Activated T-cell treated with anti-CD3 and anti-CD28 coated beads for 24 hours (primary cell): ENCODE measurements at places on chromosomes 1 and 21.

DNA sequence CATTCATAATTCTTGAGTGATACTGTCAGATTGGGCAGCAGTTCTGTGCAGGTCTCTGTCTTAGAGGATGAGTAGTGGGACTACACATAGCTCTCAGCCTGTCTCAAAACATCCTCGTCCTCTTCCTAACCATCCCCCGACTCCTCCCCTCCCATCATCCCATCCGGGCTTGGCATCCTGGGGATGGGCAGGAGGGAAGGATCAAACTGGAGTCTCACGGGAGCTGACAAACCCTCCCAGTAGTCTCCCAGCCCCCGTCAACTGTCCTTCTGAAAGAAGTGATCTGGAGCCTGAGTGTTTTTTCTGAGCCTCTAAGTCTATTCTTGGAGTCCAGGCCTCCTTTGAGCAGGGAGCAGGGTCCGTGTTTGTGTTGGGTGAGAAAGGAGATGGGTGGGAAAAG, 102.0 kb downstream of the PAX7 start:
- DNase-seq: no peak

DNA sequence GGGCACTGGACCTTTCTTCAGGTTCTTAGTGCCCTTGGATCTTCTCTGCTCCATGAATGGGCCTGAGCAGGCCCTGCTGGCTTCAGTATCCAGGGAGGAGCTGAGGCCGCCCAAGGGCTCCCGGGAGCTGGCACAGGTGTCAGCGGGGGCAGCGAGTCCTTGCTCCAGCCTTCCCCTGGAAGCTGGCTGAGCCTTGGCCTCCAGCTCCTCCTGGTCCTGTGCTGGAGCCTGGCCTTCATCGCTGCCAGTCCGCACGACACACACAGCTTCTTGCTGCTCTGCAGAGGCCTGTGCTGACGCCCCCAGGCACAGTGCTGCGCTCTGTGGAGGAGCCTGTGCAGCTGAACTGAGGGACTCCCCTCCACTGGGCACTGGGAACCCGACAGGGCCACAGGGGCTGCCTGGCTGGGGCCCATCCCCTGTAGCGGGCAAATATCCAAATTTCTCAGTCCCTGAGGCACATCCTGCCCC, 1.7 kb downstream of the SPOCD1 start:
- no peak for DNase-seq

GRCh38 chr1:34002810-34003209, 138.9 kb downstream of the HMGB4 start:
- DNase-seq: no peak

DNA sequence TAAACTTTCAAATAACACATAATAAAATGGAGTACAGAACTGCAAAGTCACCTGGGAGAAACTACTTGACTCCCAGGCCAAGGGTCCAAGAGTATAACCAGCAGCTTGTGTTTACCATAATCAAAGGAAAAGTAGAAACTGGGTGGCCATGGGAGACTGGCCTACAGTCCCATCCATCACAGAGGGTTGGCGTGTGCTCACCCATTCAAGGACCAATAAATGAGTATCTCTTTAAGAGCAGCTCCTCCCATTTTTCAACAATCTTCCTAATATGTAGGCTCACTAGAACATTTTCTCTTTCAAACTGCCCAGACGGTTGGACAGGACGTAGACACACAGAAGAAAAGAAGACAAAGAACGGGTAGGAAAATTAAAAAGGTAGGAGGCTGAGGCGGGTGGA, at the start of gene FMO3:
Gene FMO3, plus strand, starts transcription at position 302 of the 400 bp plus-strand sequence. CDS start 1,754 bp downstream, outside the sequence.
- DNase-seq: no peak

DNA sequence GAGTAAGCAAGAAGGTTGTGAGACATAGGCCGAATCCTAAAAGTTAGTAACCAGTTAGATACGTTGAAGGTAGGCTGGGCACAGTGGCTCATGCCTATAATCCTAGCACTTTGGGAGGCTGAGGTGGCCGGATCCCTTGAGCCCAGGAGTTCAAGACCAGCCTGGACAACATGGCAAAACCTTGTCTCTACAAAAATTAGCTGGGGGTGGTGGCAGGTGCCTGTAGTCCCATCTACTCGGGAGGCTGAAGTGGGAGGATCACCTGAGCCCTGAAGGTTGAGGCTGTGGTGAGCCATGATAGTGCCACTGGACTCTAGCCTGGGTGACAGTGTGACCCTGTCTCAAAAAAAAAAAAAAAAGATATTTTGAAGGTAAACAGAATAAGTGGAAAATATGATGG, 1.5 kb upstream of the PARP1 start:
- no peak for DNase-seq

- no peak for DNase-seq
Measured at GRCh38 chr1:233777566-233777965, 126.9 kb upstream of the SLC35F3 start.

- no peak for DNase-seq
Measured at GRCh38 chr1:46158312-46159281, 16.3 kb upstream of the TSPAN1 start.

DNA sequence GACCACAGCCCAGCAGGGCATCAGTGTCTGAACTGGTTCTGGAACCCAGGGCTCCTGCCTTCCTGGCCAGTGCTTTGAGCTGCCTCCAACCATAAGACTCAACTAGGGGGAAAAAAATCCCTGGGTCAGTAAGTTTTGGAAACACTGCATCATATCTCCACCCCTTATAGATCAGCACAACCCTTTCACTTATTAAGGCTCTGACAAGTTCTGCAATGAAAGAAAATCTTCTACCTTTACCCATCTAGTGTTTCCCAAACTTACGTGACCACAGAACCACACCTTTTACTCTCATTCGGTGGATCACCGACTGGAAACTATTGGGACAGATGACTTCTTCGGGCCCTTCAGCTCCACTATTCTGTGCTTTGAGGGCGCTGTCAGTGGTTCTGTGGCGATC, 78.4 kb upstream of the TMEM51 start:
- no peak for DNase-seq

DNA sequence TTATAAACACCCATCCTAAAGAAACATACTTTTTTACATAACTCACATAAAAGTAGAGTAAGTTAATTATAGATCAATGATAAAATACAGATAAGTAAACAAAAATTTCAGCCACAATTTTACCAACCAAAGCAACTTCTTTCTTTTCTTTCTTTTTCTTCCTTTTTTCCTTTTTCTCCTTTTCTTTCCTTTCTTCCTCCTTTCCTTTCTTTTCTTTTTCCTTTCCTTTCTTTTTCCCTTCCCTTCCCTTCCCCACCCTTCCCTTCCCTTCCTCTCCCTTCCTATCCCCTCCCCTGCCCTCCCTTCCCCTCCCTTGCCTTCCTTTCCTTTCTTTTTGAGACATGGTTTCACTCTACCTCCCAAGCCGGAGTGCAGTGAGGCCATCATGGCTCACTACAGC, 56.5 kb upstream of the C1orf53 start:
- no peak for DNase-seq

DNA sequence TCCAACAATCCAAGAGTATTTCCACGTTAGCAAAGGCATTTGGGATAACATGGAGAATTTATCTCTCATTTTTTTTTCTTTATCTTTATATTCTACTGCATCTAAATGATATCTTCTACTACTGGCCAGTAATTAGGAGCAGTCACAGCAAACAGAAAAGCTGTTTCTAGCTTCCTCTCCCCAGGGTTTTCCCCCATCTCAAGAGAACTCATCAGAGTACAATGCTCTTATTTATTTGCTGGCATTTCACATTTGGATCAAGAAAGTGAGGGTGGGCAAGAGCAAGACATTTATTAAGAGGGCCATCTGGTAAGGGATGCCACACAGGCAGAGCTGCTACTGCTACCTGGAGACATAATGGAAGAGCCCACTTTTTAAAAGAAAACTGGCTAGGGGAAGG, 368.2 kb downstream of the USH2A start:
- no peak for DNase-seq

DNA sequence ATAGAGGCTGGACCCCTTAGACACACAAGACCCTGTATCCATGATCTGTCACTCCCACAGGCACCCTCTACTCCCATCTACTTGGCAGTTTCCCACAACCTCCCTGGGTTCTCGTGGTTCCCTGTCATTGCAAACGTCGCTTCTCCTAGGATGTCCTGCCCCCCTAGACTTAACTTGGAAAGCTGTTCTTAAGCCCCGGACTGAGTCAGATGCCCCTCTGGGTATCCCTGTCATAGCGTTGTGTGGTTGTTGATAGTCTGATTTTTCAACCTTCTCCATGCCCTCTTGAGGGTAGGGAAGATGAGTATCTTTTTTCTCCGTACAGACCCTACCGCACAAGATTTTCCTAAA, 11.8 kb downstream of the RCC1 start:
- DNase-seq: no peak

DNA sequence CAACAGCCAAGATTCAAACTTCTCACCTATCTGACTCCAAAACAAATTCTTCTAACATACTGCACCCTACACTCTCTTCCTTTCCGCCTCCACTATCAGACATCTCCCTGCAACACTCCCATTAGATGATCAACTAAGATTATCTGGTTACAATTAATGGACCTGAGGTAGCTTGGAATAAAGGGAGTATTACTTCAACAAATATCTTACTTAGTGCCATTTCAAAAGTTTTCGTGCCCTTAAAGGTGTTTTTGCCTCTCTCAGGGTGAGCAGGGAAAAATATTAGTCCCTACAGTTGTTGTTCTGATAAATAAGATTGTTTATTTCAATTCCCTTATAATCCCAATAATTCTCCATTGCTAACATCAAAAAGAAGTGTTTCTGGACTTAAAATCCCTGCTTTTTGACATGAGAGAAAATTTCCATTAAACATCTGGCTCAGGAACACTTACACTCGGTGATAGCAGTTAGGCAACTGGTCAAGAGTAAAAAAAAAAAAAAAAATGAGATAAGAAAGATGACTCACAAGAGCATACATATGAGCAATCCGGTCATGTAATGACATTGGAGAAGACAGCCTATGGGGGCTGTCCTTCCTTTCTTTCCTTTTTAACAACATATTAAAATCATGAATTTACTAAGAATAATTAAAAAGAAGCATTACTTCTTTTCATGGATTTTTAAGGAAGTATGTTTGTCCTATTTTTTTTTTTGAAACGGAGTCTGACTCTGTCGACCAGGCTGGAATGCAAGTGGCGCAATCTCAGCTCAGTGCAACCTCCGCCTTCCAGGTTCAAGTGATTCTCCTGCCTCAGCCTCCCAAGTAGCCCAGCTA, 7.6 kb downstream of the RSBN1 start:
- no peak for DNase-seq

GRCh38 chr21:31788581-31788980, 56.7 kb upstream of the SCAF4 start:
- DNase-seq: no peak

DNA sequence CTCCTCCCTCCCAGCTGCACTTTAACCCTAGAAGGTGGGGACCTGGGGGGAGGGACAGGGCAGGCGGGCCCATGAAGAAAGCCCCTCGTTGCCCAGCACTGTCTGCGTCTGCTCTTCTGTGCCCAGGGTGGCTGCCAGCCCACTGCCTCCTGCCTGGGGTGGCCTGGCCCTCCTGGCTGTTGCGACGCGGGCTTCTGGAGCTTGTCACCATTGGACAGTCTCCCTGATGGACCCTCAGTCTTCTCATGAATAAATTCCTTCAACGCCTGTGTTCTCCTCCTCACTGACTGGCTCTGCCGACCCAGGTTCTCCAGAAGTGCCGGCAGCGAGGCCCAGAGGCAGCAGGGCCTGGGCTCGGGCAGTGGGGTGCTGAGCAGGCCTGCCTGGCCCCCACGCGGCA, 6.5 kb upstream of the HTR6 start:
- DNase-seq: no peak

- DNase-seq: no peak
Measured at GRCh38 chr21:45741691-45742090, 98.2 kb downstream of the PCBP3 start.

GRCh38 chr1:203335503-203335902, 15.4 kb downstream of the FMOD start:
- no peak for DNase-seq

DNA sequence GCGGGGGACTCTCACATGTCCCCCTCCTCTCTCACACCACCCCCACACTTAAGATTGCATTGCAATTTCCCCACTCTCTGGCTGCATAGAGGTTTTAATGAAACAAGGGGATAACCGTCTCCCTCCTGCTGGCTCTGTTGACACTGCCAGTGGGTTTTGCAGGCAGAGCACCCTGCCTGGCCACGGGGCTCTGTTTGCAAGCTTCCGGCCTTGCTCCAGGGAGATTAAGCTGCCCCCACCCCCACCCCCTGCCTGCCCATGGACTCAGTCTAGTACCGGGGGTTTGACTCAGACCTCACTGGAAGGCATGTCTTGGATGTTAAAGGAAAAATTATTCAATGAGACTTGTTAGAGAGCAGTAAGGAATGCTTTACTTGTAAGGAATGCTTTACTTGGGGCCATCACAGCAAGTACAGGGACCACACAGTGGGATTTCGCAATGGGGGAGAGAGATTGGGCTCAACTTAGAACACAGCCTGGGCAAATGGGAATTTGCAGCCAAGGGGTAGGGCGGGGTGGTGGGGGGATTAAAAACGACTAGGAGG, 101.0 kb downstream of the AJAP1 start:
- DNase-seq: no peak

- DNase-seq: no peak
Measured at GRCh38 chr1:244325056-244325758, 126.5 kb downstream of the ADSS2 start.

- no peak for DNase-seq
Measured at GRCh38 chr1:93778457-93778856, 96.8 kb upstream of the BCAR3 start.

DNA sequence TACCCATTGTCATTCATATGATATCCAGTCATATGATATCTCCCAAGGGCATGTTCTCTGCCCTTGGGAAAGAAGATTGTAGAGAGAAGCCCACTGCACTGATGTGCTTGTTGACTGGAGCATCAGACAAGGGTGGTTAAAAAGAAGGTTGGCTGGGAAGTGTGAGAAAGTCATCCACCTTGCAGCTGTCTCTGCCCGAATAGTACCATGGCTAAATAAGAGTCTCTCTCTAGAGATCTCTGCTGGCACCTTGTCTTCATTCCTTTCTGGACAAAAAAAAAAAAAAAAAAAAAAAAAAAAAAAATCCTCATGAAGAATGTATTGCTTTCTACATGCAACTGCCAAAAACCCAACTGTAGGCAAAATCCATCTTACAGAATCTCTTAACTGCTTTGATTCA, 349.7 kb upstream of the ESRRG start:
- DNase-seq: no peak

- no peak for DNase-seq
Measured at GRCh38 chr1:52592637-52593323, 9.4 kb upstream of the GPX7 start.

DNA sequence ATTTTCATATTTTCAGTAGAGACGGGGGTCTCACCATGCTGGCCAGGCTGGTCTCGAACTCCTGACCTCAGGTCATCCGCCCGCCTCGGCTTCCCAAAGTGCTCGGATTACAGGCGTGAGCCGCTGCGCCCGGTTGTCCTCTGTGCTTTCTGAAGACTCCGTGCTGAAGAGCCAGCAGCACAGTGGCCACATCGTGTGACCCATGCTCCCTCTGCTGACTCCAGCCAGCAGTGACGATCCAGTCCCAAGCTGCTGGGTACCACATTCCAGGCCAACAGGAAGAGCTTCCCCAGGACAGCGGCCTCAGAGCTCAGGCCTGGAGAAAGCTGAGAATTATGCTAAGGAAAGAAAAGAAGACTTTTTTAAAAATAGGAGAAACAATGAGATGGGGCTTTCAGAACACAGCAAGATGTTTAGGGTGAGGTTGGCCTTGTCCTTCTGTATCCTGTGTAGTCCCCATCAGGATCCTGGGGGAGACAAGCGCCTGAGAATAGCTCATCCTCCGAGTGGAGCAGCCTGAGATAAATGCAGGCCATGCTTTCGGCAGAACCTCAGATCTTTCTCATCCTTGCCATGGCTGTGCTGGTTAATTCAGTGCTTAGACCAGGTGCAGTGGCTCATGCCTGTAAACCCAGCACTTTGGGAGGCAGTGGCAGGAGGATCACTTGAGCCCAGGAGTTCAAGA, 207.1 kb downstream of the SLC35F3 start:
- DNase-seq: no peak

GRCh38 chr1:7941437-7941793, 776 bp upstream of the TNFRSF9 start:
- DNase-seq: no peak
